ENCODE measurements at places on chromosomes 7 and 10. TPM values are rescaled to one million over a fixed set of nuclear protein-coding genes. Genes with fewer than 3 reads are reported as not detected.

Gene HMX2
- total RNA-seq: not detected

DNA sequence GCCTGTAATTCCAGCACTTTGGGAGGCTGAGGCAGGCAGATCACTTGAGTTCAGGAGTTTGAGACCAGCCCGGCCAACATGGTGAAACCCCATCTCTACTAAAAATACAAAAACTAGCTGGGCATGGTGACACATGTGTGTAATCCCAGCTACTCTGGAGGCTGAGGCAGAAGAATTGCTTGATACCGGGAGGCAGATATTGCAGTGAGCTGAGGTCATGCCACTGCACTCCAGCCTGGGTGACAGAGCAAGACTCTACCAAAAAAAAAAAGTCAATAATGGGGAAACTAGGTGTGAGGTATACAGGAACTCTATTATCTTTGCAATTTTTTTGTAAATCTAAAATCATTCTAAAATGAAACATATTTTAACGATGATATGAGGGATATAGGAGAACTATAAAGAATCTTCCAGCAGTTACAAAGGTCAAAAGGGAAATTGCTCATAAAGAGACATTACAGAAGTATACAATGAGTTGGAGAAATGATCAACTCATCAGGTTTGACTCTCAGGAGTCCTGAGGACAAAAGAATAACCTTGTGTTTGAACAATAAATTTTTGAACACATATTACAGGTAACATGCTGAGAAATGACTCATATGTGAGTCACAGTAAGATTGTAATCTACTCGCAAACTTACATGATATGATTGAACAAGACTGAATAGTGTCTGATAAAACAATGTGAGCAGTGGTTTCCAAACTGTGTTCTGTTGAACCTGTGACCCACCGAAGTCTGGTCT is 272.6 kb downstream of the FGFR2 start:
- peak; percentile 2 for DNase-seq
- no peaks in the 10 kb centered on the region for H3K4me1 ChIP-seq
- no peaks in the 10 kb centered on the region for H3K27me3 ChIP-seq
- no peak overlapping the region for H3K4me3 ChIP-seq
- no peaks in the 10 kb centered on the region for H3K36me3 ChIP-seq
- H3K27ac ChIP-seq: no peak overlapping the region

- H3K36me3 ChIP-seq: no peaks in the 10 kb centered on the region
- no peak overlapping the region for H3K4me3 ChIP-seq
- H3K27ac ChIP-seq: no peak overlapping the region
- H3K4me1 ChIP-seq: no peaks in the 10 kb centered on the region
Measured at GRCh38 chr10:4623200-4623599, 202.8 kb upstream of the AKR1E2 start.

- no peaks in the 10 kb centered on the region for H3K36me3 ChIP-seq
- H3K27me3 ChIP-seq: no peaks in the 10 kb centered on the region
- H3K27ac ChIP-seq: no peak overlapping the region
- DNase-seq: no peak
- no peak overlapping the region for H3K4me3 ChIP-seq
- no peaks in the 10 kb centered on the region for H3K4me1 ChIP-seq
Measured at GRCh38 chr7:86158111-86158510, 485.6 kb upstream of the GRM3 start.

DNA sequence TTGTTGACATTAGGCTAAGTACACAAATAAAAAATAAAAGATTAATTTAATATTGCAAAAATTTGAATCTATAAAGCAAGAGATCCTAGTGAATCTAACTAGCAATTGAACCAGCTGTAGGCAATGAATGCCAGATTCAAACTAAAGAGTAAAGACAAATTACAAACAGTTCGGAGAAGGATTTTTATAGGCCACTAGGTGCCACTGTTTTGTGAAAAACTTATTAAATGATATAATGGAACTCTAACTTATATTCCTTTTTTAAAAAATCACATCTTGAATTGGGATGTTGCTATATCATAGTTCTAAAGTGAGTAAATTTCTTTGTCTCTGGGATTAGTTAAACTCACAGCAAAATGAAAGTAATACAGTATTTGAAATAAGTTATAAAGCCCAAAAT is 39.1 kb upstream of the GNAI1 start:
- no peaks in the 10 kb centered on the region for H3K36me3 ChIP-seq
- DNase-seq: no peak
- no peaks in the 10 kb centered on the region for H3K4me1 ChIP-seq

Measured in astrocyte (in vitro differentiated cells and primary cell).